ENCODE measurements at places on chromosomes 6 and 20. TPM values are rescaled to one million over a fixed set of nuclear protein-coding genes. Genes with fewer than 3 reads are reported as not detected.

NCR2 gene
- not detected for total RNA-seq

GRCh38 chr6:4853782-4854511 is 77.7 kb downstream of the CDYL start:
- DNase-seq = no peak

CDH4 gene
- 22.8 TPM for total RNA-seq

GRCh38 chr6:16766043-16766536 is 4.8 kb upstream of the ATXN1 start:
- no peak for DNase-seq

DNA sequence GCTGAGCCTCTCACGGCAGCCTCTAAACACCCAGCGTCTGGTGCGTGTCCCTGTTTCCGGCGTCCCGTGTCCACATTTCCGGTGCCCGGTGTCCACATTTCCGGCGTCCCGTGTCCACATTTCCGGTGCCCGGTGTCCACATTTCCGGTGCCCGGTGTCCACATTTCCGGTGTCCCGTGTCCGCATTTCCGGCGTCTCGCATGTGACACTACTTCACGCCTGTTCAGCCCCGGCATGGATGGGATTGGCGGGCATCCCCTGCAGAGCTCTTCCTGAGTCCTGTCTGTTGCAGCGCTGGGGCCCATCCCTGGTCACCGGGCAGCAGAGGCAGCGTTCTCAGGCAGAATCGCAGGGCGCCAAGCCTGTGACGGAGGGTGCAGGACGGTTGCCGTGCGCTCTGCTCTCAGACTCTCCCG is 3.2 kb downstream of the FRMD1 start:
- no peak for DNase-seq

GRCh38 chr6:50889935-50890334 is 71.3 kb downstream of the TFAP2B start:
- DNase-seq = no peak

PTK6 gene
- not detected for total RNA-seq

GRCh38 chr6:134381959-134382358 is 64.0 kb upstream of the SGK1 start:
- DNase-seq = no peak

- DNase-seq = no peak
These were observed at the start of gene FABP7 for GRCh38 chr6:122779667-122780066. Gene FABP7, plus strand, starts transcription at chr6:122779716. Its CDS starts 79 bp downstream, at chr6:122779795.

- DNase-seq = no peak
These were observed 323.2 kb downstream of the ADGRB3 start for GRCh38 chr6:68958327-68958726.

DNA sequence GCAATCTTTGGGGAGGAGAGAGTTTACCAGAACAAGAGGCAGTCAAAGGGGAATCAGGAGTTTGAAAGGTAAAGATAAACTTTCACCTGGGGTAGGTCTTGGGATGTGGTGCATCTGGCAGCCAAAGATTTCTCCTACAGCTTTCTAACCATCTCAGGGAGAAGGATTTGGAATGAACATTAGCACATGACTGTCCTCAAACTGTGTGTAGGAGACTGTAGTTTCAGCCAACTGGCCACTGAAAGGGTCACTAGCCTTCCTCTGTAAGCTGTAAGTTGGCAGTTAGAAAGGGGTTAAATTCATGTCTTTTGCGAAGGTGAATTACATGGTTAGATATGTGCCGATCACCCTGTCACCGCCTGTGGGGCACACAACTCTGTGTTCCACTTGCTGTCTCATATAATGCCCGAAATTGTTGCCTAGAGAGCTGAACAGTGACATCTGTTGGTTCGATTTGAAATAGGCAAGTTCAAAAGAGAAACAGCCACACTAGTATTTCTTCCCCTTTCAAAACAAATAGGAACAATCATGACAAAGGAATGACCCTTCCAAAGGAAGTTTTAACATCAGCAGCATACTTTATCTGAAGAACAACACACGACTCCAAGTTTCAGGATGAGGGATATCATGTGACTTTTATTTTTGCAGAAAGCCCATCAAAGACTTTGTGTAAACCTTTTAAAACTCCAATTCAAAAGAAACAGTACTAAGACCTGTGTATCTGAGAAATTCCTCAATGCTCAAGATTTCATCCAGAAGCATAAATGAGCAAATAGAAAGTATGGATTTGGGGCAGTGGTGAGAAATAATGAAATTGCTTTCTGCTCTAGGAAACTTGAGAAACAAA is 1.1 kb upstream of the OPN5 start:
- peak; percentile 37 for DNase-seq

GRCh38 chr6:45759472-45759810 is 256.2 kb downstream of the CLIC5 start:
- DNase-seq = no peak

- DNase-seq = no peak
These were observed 881.2 kb upstream of the EPHA7 start for GRCh38 chr6:94300424-94301144.

RFX6 gene
- not detected for total RNA-seq

POU3F2 gene
- total RNA-seq = 142 TPM

DNA sequence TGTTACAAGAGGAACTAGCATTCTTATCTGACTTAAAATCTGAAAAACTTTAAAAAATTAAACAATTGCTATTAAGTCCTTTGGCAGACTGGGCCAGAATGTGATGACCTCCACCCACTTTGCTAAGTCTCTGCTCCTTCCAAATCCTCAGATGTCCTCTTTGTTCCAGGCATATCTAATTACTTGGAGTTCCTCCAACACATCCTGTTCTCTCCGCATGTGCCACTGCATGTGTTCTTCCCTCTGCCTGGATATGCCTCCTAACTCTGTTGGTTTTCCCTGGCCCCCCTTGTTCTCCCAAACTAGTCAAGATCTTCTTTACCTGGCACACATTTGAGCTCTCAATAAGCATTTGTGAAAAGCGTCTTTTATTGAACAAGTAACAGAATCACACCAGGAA is 23.1 kb downstream of the ELOVL2 start:
- DNase-seq = no peak

TINAG gene
- total RNA-seq = 0.41 TPM

DNMT3B gene
- total RNA-seq = 6.5 TPM

TRIM31 gene
- not detected for total RNA-seq

DNA sequence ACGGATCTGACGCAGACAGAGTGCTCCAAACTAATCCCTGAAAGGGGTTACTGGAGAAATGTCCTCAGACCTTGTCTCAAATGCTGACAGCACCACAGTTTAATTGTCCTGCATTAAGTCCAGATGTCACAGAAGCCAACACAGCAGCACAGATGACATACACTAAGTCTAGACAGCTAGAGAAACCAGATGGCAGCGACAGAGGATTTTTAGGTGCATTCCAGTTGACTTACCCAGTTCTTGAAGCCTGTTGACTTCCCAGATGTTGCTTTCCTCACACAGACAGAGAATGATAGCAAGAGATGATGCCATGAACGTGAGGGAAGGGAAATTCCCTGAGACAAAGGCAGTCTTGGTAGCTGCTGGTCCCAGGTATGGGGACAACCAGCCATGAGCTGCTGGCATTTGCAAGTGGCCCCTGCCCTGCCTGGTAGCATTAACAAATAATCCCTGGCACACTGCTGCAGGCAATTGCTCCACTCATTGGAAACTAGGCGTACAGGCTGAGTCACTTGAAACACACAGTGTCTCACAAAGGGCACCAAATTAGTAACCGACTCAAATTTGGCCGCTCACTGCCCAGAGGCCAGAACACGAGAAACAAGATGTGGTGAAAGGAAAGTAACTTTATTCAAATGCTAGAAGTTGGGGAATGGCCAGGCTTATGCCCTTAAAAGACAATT is 52.2 kb downstream of the ADGB start:
- DNase-seq = no peak

GRCh38 chr6:80366714-80367113 is 260.2 kb downstream of the BCKDHB start:
- no peak for DNase-seq

DNA sequence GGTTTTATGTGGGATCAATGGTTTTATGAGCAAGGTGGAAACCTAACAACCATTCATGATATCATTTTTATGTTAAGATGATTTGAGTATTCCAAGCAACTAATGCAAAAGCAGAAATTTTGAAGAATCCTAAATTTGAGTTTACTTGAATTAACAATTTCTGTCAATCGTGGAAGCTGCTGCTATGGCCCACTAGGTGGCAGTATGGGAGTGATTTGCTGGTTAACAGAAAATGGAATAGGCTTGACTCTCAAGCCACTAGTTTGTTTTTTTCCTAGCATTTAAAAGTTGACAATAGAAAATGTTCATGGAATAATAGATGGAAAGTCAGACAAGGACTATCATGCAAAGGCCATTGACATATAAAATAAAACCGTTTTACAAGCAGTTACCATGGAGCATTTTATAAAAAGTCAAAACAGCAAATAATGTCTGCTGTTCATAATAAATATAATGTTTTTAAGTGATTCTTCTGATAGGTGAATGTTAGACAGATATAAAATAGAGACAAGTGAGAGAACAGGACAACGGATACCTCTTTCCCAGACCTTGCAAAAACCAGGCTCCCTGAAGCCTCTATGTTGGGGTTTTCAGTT is 43.0 kb upstream of the TMEM200A start:
- peak; percentile 6 for DNase-seq

DNA sequence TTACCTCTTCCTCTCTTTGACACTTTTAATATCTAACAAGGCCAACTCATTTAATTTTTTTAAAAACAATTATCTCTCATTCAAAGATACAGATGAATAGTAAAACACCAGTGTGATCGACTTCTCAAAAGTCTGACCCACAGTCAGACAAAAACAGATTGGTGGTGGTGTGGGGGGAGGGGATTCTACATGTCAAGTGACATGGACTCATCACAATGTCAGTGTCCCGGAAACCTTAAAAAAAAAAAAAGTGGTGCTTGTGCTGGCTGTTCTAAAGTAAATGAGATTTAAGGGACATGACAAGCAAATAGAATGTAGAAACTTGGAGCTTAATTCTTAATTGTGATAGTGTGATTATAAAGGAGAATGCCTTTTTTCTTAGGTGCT is 16.3 kb upstream of the RFPL4B start:
- DNase-seq = no peak

DNA sequence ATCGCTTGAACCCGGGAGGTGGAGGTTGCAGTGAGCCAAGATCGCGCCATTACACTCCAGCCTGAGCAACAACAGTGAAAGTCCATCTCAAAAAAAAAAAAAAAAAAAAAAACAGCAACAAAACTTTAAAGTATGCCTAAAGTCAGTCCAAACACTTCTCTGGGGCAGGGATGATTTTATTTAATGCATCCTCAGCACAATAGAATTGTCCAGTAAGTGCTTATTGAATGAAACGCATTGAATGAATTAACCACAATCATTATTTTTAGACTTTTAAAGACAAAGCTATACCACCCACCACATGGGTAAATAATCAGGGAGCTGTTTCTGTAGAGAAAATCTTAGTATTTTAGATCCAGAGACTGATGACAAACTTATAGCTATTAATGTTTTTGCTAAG is 16.6 kb upstream of the CTAGE9 start:
- no peak for DNase-seq

TBXT gene
- total RNA-seq = not detected

All from frontal cortex (tissue), 4 donors.